ENCODE measurements at places on chromosomes 12 and 14.

- DNase-seq: no peak
Observed at GRCh38 chr12:510071-510825, 50.5 kb downstream of the B4GALNT3 start.

DNA sequence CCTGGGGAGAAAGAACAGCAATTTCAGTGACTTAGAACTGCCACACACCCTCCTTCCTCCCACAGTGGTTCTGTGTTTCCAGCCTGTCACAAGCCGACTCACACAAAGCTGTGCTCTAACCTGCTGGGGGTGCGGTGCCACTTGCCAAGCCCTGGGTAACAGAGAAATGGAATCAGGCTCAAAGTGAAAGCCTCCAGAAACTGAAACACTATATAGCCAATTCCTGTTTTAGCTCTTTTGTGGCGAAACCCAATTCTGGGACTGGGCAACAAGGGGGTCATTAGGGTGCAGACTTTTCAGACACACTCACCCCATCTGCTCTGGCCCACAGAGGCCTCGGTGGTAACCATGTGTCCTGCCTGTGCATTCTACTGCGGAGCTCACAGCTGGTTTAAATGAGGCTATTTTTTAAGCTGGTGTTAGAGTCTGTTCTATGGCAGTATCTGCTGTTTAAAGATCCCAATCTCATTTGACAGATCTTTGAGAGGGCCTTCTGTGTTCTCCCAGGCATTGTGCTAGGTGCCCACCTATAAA is 15.2 kb upstream of the ACTR6 start:
- no peak for DNase-seq

DNA sequence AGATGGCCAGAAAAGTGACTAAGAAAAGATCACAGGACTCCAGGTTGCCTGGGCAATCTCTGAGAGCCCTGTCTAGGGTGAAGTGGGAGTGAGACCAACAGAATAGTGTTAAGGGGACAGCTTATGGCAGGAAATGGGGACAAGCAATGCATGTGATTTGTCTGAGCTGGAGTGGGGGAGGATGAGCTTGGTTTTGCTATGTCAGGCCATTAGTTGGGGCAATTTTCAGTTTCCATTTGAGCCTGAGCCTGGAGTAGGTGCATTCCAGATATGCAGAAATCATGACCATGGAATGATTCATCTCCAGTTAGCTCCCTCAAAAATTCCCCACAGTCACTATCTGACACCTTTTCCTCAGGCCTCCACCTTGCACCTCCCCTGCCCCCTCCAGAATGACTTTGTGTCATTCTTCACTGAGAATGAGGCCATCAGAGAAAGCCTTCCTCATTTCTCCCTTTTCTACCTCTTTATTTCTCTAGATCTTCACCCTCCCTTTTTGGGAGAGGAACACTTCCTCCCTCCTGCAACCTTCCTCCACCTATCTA is 150.9 kb upstream of the PLEKHG7 start:
- no peak for DNase-seq

DNA sequence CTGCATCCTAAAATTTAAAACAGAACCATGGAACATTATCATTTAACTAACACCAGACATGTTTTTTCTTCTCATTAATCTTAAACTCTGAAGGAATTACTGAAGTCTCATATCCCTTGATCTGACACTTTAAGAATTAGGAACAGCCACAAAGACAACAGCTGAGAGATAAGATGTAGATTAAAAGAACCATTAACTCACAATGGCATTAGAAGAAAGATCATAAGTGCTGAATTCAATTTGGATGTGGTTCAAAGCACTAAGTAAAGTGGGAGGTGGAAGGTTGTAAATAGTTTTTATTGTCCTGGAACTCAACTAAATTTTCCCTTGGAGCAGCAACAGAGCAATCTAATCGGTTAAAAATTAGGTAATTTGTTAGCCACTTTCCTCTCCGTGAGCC is 199.0 kb upstream of the ATP2B1 start:
- DNase-seq: no peak

- DNase-seq: no peak
Observed at GRCh38 chr14:100416081-100416680, 93.0 kb downstream of the SLC25A47 start.

DNA sequence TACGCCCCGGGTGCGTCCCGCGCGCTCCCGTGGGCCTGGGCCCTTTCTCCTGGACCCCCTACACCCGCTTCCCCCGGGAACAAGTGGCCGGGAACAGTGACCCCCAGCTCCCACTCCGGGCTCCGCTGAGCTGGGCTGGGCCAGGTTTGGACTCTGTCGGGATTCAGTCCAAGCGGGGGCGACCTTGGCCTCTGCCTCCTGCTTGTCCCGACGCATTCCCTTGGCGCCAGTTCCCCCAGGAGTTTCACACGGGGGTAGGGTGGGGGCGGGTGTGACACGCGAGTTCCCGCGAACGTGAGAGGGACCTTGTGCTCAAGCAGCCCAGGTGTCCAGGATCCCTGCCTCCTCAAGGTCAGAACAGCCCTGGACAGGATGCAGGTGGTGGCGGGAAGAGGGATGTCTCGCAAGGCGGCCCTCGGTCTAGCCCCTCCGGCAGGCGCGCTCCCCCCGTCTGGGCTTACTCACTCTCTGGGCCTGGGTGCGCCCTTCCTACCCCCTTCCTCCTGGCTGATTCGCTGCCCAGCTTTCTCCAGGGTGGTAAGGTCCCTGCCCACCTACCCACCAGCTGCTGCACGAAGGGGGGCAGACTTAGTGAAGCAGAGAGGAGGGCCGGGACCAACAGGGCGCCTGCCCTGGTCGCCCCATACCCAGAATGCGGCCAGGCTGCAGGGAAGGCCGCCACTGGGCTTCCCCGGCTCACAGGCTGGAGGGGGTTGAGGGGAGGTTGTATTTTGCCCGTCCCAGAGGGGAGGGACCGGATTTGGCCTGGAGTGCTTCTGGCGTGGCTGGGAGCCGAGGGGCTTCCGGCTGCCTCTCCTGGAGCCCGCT is 862 bp downstream of the CRIP2 start:
- DNase-seq: no peak

GRCh38 chr12:99917711-99918402 is 66.9 kb downstream of the ANKS1B start:
- no peak for DNase-seq

GRCh38 chr12:52015532-52016041 is 8.8 kb downstream of the TAMALIN start:
- DNase-seq: no peak

DNA sequence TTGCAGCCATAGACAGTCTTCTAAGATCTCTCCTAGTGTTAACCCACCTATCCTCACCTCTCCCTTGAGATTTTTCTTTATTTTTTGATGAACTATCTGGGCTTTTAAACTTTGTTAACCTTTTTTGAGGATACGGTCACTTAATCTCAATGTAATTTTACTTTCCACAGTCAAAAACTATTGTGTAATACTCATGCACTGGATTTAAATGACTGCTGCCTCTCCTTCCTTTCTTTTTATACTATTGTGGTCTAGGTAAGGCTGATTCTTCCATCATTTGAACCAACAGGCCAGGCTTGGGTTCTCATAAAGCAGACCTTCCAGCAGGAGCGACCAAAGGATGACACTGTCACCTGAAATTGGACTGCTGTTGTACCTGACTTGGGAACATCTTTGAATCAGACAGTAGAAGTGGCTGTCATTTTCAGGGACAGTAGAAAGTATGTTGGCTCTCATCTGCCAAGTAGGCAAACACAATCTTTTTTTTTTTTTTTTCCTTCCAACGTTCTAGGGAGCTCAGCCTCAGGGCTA is 689 bp upstream of the PDE3A start:
- no peak for DNase-seq

DNA sequence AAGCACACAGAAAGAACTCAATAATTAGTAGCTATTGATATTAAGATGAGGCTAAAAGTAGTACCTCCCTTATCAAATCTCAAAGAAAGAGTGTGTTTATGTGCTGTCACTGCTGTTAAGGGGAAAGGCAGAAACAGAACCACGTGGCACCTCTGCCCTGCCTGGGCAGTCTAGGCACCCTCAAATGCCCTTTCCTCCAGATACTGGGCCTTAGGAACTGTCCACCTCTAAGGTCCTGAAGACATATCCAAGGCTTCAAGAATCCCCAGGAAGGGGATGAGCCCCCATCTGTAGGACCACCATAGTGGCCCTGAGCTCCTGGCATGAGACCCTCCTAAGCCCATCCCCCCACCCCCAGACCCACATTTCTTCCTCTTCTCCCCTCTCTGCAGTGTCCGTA is 29.1 kb downstream of the NGB start:
- no peak for DNase-seq
